ENCODE measurements at places on chromosomes 5 and 9.

DNA sequence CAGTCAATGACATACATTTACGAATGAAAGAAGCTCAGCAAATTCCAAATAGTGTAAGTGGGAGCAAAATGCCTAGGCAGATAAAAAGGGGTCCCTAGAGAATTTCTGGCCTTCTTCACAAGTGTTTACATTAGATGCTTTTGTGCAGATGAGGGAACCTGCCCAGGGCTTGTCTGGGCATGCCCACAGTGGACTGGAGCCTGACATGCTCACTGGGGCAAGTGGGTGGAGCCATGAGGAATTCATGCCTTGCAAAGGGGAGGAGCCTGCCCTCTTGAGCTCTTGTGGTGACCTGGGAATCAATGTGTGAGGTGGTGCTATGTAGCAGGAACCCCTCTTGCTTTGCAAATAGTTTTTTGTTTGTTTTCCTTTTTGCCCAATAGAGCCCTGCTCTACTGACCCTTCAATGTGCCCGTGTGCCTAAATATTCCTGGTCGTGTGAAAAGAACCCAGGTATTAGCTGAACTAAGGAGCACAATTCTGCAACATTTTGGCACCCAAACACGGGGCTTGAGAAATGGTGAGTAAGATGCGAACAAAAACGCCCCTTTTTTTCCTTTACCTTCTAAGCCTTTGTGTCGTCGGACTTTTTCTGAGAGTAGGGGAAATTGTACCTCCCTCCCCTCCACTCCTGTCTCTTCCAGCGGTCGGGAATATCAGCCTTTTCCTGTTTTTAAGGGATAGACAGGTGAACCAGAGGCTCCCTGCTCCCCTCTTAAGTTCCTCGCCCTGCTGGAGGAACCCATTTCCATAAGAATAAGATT is 433.8 kb upstream of the CDH9 start:
- DNase-seq, result no peak

- DNase-seq, result no peak
Observed at GRCh38 chr5:36662291-36662851, 56.0 kb downstream of the SLC1A3 start.

DNA sequence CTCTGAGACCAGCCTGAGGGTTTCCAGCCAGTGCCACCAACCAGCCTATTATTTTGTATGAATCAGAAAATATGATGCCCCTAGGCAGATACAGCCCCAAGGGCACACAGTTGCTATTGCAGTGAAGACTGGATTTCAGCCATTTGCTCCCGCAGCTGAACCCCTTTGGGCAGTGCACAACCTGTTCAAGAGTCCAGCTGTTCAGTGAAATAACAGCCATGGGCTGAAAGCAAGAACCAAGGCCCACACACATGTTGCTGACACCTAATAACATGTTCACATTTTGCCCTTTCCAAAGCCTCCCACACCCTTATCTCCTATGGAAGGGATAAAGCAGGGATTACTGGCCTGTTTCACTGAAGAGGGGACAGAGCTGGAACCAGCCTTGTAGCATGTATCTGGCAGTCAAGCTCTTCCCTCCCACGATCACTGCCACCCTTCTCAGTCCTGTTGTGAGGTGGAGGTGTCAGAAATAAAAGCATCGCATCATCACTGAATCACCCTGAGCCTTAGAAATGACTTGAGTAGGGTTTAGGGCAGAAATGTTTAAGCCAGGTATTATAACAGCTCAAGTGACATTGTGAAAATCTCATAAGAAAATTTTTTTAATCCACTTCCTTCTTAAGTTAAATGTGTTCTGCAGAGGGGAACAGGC is 137.1 kb upstream of the FSTL4 start:
- no peak for DNase-seq

- no peak for DNase-seq
Observed at GRCh38 chr9:134545543-134546245, 95.9 kb upstream of the COL5A1 start.

DNA sequence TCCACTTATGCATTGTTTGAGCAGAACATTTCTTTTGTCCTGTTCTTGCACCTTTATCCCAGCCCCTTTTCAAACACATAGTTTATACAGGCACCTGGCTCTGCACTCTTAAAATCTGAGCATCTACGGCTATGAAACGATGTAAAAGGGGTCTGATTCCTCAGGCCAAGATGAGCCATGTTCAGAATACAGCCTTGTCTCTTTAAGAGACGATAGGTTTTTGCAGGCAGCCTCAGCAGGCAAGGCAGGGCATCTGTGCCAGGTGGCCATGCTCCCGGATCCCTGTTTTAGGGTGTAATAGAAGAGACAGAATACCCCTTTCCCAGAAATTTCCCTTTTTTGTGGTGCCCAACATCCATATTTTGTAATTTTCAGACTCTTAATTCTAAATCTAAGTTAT is 89.1 kb upstream of the NFIB start:
- no peak for DNase-seq

DNA sequence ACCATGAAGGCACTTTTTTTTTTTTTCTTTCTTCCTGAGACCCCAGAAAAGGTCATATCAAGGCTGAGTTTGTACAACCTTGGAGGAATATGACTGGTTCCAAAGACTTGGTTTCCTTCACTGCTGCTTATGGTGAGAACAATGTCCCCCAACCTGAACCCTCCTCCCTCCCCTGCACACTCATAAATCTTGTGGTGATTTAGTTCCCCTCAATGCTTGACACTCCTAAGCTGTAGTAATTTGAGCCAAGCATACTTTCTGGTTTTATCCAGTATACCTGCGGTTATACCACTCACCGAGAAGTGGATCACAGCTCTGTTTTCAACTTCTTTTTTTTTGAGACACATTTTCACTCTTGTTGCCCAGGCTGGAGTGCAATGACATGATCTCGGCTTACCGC is 149.9 kb upstream of the KLF4 start:
- DNase-seq, result no peak

DNA sequence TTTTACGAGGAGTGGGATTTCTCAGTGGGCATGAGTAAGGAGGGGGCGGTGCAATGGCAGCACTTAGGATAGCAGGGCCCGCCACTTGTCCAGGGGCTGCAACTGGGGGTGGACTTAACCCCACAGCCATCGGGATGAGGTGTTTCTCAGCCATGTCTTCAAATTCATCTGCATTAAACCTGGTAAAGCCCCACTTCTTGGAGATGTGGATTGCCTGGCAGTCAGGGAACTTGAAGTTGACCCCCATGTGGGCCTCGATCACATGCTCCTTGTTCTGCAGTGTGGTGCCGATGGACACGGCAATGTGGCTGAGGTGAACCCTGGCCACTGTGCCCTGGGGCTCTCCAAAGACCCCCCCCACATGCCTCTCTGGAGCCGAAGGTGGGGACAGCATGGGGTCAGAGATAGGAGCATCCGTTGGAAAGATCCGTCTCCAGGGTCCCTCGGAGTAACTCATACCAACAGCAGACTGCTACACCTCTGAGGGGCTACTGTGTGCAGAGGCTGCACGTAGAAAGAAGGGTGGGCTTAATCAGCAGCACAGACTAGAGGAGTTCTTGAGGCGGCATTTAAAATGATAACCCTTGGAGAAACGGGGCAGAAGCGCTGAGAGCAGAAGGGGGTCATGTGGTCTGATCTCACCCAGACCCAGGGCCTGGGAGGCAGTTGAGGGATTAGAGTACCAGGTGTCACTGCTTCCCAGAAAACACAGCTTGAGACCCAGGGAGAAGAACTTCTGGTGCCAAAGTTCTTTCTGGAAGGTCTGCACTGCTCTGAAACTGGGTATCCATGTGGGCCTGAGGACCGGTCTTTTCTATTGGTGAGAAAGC is 141.4 kb downstream of the MTX3 start:
- DNase-seq, result no peak

- no peak for DNase-seq
Observed at GRCh38 chr9:21696411-21696871, 106.0 kb upstream of the MTAP start.

- no peak for DNase-seq
Observed at GRCh38 chr5:145943674-145944121, 7.3 kb downstream of the SH3RF2 start.

- no peak for DNase-seq
Observed at GRCh38 chr5:32852976-32853375, 141.9 kb downstream of the NPR3 start.

GRCh38 chr9:35862328-35862727 is 7.9 kb downstream of the OR13J1 start:
- no peak for DNase-seq

DNA sequence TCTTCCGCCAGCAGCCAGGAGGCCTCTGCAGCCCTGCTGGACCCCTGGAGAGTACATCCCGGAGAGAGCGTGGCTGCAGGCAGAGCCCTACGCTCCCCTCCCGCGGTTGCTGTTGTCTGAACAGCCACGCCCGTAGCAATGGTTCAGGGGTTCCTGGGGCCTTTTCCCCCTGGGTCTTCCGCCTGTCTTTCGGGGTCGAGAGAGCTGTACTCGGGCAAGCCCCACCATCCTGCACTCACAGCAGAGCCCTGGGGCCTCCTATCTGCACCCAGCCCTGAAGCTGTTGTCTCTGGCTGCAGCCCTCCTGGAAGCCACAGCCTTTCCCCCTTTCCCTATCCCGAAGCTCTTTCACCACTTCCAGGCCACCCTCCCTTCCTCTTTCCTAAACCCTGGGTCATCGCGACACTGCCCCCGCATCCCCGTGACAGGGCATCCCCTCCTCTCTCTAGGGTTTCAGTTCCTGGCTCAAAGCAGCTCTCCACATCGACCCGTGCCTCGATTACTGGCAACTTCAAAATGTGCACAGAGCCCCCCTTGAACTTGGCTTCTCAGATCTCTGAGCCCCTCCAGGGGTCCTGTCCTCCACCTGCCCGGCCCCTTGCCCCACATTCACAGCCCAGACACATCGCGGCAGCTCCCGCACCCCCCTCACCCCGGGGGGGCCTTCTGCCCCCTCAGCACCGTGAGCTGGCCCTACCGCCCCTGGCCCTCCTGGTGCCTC is 43.9 kb upstream of the CEP72 start:
- DNase-seq, result no peak

DNA sequence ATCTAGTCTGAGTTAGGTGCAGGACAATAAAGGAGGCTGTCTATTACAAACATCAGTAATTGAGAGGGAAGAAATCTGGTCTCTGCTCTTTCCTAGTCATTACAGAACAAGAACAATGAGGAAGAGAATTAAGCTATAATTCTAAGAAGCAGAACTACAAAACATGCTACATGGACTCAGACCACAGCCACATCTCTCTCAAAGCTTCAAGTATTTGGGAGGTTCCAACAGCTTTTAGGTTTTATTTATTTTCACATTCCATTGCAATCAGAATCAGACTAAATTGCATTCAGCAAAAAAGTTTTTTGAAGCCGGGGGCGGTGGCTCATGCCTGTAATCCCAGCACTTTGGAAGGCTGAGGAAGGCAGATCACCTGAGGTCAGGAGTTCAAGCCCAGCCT is 1.1 kb upstream of the GRPEL2 start:
- DNase-seq, result no peak

DNA sequence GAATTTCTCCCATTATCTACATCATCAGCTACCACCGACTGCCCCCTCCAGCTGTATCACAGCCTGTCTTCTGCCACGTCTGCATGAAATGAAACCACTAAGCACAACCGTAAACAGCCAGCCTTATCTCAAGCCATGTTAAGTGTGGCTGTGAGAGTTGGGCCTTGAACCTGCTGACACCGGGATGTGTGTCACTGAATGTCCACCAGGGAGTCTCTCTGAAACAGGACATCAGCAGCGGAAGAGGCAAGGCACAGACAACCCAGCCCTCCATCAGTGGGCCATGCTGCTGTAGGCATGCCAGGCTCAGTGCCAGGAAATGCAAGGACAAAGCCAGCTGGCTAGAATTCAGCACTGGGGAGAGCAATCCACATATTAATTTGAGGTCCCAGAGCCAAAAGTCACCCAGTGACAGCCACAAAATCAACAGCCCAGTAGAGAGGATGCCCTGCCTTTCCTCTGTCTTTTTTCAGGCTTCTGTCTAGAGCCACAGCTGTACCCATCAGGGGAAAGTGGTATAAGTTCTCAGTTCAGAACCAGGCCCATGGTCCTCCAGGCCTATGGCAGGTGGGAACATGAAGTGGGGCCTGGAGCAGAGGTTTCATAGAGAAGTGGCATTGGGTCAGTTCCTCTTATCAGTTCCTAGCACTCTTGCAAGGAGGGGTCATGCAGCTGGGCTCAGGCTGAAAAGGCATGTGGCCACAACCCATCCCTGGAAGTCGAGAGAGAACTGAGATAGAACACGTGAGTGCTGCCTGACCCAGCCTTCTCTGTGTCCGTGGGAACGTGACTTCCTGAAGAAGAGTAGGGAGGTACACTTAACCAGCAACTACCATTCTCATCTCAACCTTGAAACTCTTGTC is 199.4 kb downstream of the ESM1 start:
- peak; percentile 73 for DNase-seq

- no peak for DNase-seq
Observed at GRCh38 chr5:78787783-78788182, 139.2 kb upstream of the LHFPL2 start.

GRCh38 chr9:880725-881124 is 39.2 kb downstream of the DMRT1 start:
- DNase-seq, result no peak

DNA sequence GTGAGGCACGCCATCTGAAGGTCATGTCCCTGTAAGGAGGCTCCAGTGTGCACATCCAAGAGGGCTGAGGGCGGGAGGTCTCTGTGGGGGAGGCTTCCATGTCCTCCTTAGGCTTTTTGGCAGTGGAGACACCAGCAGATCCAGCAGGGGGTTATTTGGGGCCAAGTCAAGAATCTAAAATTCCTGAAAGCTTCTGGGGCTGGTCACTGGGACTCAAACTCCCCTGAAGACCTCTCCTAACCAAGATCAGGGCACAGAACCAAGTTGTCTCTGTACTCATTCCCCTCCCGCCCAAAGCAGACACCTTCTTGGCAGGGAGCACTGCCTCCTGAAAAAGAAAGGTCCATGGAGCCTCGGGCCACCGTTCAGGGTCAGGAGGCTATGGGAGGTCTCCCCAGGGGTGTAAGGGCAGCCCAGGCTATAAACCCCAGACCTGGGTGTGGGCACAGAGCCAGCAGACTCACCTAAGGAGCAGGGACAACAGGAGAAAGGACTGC is 127.4 kb upstream of the ADRA1B start:
- no peak for DNase-seq

DNA sequence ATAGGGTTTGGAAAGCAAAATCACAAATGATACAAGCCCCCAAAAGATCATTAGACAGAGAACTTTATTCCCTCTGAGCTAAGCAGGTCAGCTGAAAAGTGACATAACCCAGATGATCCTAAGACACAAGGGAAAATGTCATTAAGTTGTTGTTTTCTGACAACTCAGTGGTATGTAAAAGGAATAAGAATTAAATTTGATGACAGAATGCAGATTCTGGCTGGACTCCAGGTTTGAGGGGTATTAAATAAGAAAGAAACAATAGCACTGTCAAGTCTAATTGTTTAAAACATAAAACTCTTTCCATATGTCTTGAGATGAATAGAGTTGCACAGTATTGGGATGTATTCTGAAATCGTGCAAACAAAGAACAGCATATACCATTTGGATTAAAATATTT is 429.9 kb downstream of the CAAP1 start:
- DNase-seq, result no peak

All from CD4-positive, alpha-beta T cell treated with Interleukin-4 for 1 hour (primary cell).